Forelimb muscle (tissue), 1 donor: ENCODE measurements at places on chromosomes 5 and 9. TPM values are rescaled to one million over a fixed set of nuclear protein-coding genes. Genes with fewer than 3 reads are reported as not detected.

DNA sequence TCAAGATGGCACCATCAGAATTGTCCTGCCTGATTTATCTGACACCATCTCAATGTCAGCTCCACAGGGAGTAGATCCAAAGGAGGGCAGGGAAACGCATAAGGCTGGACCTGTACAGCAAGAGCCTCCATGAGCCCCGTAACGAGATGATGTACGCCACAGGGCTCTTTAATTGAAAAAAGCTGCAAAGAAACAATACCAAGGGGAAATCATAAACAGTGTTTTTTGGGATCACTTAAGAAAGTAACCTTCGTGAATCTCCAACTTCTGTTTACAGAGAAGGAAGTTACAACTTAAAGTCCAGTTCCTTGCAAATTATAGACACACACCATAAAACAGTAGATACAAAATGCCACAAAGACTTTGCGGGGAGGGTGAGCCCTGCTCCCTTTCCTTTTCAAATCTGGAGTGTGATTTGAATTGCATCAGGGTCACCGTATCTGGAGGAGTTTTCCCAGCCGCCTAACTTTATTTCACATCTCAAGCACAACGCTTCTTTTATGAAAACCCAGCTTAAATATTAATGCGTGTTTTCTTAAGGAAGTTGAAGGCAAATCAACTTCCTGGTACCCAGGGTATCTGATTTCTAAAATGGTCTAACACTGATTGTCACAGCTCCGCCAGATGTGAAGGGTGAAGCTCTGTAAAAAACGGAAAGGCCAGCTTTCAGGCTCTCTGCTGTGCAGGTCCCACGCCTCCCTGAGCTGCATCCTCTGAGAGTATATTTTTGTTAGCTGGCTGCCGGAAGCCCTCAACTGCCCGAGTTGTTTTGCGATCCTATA is 88.9 kb downstream of the EBF1 start:
- no peak for DNase-seq

DNA sequence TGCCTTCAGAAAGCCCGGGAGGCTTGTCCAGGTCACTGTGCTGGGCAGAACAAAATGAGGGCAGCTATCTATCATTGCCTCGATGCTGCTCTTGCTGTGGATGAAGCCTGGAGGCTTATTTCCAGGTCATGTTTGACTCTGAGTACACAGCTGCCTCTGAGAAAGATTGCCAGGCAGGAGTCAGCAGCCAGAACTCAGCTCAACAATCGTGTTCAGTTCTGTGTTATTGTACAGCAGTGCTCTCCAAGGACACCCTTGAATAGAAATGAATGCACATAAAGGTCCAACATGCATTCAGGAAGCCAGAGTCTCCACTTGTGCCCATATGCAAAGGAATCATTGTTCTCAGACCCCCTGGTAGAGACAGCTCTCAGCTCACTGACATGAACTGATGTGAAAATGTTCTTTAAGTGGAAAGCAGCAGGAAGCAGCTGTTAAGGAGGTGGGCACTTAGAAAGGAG is 61.7 kb upstream of the ZFR start:
- DNase-seq = peak; percentile 74

- DNase-seq = no peak
These were observed 42.5 kb downstream of the VAV2 start for GRCh38 chr9:133949486-133950061.

DNA sequence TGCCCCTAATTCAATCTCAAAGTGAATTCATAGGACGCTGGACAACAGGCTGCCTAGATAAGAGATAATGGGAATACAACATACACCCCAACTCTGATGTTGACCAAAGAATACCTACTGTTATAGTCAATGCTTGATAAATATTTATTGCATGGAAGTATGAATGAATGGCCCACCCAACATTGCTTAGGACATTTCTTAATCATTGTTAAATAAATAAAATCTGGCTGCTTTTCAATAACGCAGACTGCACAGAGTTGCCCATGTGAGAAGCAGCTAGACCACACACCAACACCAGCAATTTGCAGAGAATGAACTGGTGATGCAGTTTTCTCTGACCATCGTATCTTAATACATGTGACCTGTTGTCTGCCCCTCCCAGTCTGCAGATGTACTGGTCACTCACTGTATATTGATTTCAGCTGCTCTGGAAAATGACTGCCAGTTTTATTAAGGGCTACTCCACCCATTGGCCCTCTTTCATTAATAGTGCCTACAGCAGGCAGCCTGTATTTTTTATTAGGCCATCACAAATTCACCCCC is 236.2 kb upstream of the WWC1 start:
- no peak for DNase-seq

DNA sequence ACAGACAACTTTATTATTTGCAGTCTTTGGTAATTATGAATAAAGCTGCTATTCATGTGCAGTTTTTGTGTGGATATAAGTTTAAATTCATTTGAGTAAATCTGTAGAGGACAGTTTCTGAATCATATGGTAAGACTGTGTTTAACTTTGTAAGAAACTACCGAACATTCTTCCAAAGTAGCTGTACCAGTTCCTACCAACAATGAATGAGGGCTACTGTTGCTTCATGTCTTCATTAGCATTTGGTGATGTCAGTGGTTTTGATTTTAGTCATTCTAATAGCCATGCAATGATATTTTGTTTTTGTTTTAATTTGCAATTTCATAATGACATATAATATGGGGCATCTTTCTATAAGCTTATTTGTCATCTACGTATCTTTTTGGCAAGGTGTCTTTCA is 501.3 kb upstream of the RORB start:
- no peak for DNase-seq

GRCh38 chr5:166505067-166505466 is 1786.4 kb upstream of the WWC1 start:
- DNase-seq = no peak

GRCh38 chr9:22159586-22159985 is 150.5 kb upstream of the CDKN2B start:
- DNase-seq = no peak

DNA sequence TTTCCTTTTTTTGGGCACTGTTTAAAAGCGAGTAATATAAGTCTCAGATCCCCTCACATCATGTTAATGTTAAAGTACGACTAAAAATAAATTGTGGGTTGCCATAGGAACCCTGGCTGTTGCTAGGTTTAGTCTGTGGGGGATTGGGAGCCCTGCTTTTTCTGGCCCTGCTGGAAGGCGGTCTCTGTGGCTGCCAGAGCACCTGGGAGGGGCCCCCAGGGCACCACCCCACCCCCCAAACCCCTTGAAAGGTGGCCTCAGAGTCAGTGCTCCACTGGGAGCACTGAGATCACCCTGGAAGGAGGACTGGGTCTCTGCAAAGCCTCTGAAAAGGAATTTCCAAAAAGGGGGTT is 66.2 kb upstream of the NEURL1B start:
- DNase-seq = peak; percentile 70

DNA sequence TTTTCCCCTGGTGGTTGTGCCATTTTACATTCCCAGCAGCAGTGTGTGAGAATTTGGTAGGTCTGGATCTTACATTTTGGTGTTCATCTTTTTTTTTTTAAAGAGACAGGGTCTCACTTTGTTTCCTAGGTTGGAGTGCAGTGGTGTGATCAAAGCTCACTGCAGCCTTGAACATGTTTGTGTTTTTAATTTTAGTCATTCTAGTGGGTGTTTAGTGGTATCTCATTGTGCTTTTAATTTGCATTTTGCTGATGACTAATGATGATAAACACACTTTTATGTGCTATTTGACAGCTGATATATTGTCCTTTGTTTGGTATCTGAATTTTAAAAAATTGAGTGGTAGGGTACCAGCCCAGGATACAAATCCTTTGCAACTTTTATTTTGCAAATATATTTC is 53.4 kb upstream of the POMT1 start:
- DNase-seq = no peak

GRCh38 chr5:137696481-137696880 is 39.4 kb downstream of the KLHL3 start:
- no peak for DNase-seq

GRCh38 chr9:33952066-33952465 is 96.6 kb downstream of the UBAP2 start:
- no peak for DNase-seq

DNA sequence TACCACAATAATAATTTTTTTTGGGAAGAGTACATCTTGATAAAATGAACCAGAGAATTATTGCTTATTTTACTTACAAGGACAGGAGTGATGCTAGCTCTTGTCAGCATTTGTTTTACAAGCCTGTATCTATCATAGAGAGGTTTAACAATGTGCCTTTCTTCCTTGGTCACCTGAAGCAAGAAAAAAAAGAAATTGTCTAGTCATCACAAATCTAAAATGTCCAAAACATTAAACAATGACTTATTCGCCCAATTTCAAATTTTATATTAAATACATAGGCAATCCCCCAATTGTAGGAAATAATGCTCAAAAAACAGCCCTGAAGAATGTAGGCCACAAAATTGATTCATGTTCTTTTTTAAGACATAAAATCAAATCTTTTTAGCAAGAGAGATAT is 56.6 kb downstream of the PKD2L2 start:
- DNase-seq = no peak

- no peak for DNase-seq
These were observed 359.3 kb upstream of the CDH18 start for GRCh38 chr5:20347334-20347733.

DNA sequence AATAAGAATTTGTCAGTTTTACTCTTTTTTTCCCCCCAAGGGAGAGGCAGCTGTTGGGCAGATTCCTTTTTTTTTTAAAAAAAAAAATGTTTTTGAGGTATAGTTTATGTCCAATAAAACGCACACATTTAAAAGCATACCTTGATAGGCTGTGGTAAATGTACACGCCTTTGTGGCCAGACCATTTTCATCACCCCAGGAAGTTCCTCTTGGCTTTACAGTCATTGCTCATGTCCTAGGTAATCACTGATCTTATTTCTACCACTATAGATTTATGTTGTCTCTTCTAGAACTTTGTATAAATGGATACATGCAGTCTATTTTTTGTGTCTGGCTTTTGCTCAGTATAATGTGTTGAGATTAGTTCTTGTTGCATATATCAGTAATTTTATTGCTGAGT is 9.8 kb downstream of the SUB1 start:
- DNase-seq = no peak

DNA sequence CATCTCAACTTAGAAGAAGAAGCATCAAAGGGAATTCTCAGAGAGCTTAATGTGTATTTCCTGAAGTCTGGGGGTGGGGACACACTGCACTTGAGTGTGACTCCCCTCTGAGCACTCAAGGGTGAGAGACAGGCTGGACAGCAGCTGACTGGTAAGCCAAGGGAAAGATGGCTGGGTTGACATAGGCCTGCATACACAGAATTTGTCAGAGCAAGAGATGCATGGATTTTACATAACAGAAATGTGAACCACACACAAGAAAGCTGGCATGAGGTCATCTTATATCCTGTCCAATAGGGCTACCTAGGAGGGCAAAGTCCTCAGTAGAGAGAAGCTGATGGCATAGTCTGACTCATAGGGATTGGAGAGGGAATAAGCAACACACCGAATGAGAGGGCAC is 114.3 kb upstream of the EPB41L4A start:
- no peak for DNase-seq

DNA sequence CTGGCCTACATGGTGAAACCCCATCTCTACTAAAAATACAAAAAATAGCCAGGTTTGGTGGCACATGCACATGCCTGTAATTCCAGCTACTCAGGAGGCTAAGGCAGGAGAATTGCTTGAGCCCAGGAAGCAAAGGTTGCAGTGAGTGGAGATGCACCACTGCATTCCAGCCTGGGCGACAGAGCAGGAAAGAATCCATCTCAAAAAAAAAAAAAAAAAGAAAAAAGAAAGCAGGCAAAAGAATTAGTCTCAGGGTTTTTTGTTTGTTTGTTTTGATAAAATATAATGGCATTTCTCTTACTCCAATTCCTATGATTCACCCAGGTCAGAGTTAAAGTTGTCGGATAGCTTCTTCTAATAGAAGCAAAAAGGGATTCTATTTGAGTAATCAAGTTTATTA is 67.0 kb upstream of the ATG10 start:
- no peak for DNase-seq

DNA sequence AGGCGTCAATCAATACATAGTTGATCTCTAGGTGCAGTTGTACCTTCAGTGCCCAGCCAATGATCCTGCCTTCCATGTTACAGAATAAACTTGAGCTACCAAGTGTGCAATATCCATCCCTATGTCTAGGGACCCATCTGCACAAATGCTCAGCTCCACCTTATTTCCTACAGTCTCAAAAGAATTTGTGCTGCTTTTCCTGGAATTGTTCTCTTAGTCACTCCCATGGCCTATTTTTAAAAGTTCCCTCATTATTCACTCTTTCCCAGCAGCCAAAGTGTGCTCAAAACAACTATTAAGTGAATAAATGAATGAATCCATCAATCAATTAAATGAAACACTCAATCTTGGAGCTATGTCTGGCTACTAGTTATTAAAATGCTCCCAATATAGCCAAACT is 14.7 kb downstream of the LIX1 start:
- DNase-seq = no peak

DNA sequence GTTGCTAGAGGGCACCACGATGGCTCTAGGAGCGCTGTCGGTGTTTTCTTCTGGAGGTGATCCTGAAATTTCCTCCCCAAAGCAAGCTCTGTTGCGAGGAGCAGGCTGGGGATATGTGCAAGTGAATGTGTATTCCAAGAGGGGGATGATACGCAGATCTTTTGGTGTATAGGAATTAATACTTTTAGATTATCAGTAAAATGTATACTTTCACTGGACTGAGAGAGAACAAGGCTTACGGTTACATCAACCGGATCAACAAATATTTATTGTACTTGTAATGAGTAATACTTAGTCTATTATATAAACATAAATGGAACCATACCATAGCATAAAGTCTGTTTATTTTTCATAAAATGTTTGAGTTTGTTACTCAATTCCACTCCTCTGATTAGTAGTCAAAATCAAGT is 632 bp upstream of the PRKAA1 start:
- DNase-seq = no peak

DNA sequence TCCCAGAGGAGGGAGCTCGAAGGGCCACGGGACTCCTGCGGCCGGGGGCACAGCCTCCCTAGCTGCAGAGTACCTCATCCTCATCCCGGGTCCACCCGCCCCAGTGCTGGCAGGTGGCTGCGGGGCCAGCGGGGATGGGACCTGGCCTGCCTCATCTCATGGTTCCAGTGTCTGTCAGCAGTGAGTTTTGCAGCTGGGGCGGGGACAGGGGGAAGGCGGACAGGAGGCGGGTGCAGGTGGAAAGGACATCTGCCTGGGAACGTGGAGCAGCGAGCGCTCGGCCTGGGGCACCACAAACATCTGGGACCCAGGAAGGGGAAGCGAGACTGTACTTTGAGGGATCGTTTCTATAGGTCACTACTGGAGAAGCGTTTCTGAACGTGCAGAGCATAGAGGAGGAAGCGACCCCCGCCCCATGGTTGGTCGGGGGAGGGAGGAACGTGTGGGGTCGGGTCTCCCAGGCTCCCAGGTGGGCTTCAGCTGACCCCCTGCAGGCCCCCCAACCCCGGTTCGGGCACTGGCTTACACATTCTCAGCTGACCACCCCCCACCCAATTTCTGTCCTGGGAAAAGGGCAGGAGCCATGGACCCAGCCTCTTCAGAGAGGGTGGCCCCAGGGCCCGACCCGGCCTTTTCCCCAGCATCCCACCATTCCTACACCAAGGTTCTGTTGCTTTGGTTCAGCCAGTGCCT is 56.5 kb upstream of the NOTCH1 start:
- no peak for DNase-seq

The RNF183 gene
- not detected for polyA plus RNA-seq

The PCDHGC5 gene
- 0.78 TPM for polyA plus RNA-seq

The FUBP3 gene
- 41.6 TPM for polyA plus RNA-seq

The GMCL2 gene
- not detected for polyA plus RNA-seq

The CACFD1 gene
- 19.0 TPM for polyA plus RNA-seq

The TMEFF1 gene
- polyA plus RNA-seq = 1.5 TPM

The PIP5K1B gene
- polyA plus RNA-seq = 1.1 TPM
